Activated CD8-positive, alpha-beta T cell treated with anti-CD3 and anti-CD28 coated beads for 36 hours (primary cell): ENCODE measurements at places on chromosomes 5 and 9.

GRCh38 chr5:35212122-35212982 is 17.9 kb downstream of the PRLR start:
- DNase-seq, result no peak

GRCh38 chr9:135887021-135887507 is 20.3 kb downstream of the CAMSAP1 start:
- no peak for DNase-seq

DNA sequence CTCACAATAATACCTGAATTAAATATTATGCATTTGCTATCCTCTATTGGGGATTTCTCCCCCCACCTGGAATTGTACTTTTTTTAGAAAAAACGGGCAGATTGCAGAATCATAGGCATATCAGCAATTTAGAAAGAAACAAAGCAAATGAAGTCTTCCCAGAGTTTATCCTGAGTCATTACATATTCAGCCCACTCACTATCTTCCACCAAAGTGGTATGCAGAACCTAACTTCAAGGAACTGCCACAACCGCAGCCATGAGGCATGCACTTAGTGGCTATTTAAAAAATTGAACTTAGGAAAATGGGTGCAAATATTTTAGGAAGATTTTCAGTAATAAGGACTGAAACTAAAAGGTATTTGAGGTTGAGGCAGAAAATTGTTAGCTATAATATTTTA is 48.6 kb downstream of the UBAP1 start:
- DNase-seq, result no peak

DNA sequence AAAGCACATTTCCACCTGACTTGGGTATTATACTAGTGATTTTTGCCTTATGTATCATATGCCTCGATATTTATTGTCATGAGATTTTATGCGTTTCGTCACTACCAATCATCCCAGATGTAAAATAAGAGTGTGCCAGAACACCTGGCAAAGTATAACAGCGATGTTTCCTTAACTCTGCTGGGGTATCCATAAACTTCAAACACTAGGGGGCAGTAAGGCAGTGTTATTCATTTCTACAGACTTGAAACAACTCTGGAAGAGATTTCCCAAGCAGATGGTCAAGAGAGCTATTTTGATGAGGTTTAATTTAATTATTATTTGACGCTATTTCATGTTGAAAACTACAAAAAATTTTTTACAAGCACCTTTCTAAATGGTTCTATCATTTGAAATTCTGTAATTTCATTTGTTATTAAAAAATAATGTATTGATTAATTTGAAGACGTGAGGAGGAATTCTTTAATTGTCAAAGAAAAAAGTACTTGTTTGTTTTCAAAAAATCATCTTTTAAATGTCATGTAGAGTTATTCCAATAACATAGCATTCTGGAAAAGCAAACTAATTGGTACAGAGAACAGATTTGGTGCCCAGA is 388.5 kb upstream of the CTNND2 start:
- DNase-seq, result no peak

DNA sequence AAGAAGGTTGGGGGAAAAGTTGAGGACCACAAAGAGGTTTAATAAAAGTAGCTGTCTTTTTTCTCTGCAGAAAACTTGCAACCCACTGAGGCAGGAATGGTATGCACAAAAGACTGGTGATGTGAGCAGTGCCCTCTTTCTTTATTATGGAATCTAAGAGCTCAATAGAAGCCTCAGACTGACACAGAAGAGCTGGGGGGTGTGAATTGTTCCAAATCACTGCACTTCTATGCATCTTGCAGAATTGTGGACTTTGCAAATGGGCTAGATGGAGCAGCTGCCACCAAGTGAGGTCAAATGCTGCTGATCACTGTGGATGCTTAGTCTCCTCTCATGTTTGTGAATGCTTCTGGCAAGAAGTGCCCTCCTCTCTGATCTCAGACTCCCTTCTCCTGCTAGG is 227.1 kb downstream of the ZSWIM6 start:
- no peak for DNase-seq

- no peak for DNase-seq
Measured at GRCh38 chr9:128911529-128912035, 9.2 kb upstream of the PHYHD1 start.

DNA sequence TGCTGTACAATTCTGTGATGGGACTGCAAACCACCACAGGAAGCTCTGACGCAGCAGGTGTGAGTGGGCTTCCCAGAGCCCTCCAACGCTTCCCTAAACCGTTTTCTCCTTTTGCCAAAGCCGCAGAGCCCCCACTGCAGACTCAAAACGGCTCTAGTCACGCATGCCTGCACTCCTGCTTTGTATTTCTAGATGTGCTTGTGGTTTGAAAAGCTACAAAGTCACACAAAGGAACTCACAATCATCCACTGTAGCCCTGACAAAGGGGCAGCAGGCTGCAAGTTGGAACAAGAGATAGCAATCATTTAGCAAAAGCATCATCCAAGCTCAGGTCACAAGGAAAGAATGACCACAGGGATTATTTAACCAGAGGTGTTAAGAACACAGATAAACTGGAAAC is 79.3 kb downstream of the PTPN3 start:
- peak; percentile 30 for DNase-seq

GRCh38 chr9:36843964-36844363 is 190.1 kb downstream of the PAX5 start:
- DNase-seq, result no peak
